NCI-H1417 treated with DMSO at 0.1 percent for 48 hours (cell line): ENCODE measurements at places on chromosomes 12 and 14.

DNA sequence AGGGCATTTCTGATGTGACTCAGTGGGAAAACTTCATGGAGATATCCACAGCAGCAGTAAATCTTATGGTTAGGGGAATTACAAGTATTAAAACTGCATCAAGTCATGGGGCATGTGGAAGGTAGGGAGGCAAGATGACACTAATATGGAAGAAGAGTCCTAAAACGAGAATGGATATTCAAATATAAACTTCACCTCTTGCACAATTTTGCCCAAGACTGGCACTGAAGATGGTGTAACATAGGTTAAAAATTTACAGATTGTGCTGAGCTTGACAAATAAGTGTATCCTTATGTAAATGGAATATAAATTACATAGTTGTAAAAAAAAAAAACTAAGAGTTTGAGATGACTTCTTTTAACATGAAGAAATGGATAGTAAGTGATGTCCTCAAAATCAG lies 12.8 kb downstream of the ETFRF1 start:
- DNase-seq, result no peak

DNA sequence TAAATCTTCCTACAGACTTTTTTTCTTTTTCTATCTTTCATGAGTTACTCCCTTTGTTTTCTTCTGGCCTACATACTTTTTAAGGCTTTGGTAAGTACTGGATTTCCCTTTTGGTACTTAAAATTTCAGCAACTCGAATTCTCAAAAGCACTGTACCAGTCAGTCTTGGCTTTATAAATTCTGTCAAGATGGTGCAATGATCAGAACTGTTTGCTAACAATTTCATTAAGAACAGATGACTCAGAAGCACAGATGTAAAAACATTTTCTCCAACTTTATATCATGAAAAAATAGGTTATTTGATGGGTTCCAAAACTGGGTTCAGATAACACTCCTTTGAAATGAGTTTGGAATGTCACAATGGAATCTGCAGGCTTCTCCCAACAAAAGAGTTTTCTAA lies 1961.8 kb upstream of the FLRT2 start:
- DNase-seq, result no peak

- no peak for DNase-seq
Measured at GRCh38 chr14:75630695-75631452, 29.8 kb downstream of the ERG28 start.

GRCh38 chr12:93683410-93683809 lies 6.2 kb downstream of the CRADD start:
- DNase-seq, result no peak
